ENCODE measurements at places on chromosomes 4 and X. TPM values are rescaled to one million over a fixed set of nuclear protein-coding genes. Genes with fewer than 3 reads are reported as not detected.

IL13RA1 gene
- polyA plus RNA-seq, result 28.9 TPM

UGT2A1 gene
- not detected for polyA plus RNA-seq

ITIH6 gene
- not detected for polyA plus RNA-seq

CTAG1A gene
- polyA plus RNA-seq, result not detected

UGT2B17 gene
- not detected for polyA plus RNA-seq

UCP1 gene
- polyA plus RNA-seq, result not detected

FGG gene
- not detected for polyA plus RNA-seq

NUDT11 gene
- polyA plus RNA-seq, result not detected

TMSB15B gene
- 17.8 TPM for polyA plus RNA-seq

VEGFD gene
- polyA plus RNA-seq, result not detected

GLRA2 gene
- not detected for polyA plus RNA-seq

CT47B1 gene
- polyA plus RNA-seq, result not detected

PAGE1 gene
- not detected for polyA plus RNA-seq

NLGN4X gene
- 0.23 TPM for polyA plus RNA-seq

HHIP gene
- not detected for polyA plus RNA-seq

EGFL6 gene
- polyA plus RNA-seq, result not detected

UGT2B15 gene
- 1.1 TPM for polyA plus RNA-seq

IL2 gene
- polyA plus RNA-seq, result not detected

IL15 gene
- 9.9 TPM for polyA plus RNA-seq

HELT gene
- not detected for polyA plus RNA-seq

SLC10A7 gene
- polyA plus RNA-seq, result 5.5 TPM

PRRG3 gene
- not detected for polyA plus RNA-seq

PAGE3 gene
- polyA plus RNA-seq, result not detected

PQBP1 gene
- polyA plus RNA-seq, result 56.8 TPM

HPGD gene
- polyA plus RNA-seq, result not detected

TNIP3 gene
- polyA plus RNA-seq, result not detected

TEX13D gene
- polyA plus RNA-seq, result not detected

MAGEB10 gene
- not detected for polyA plus RNA-seq

All from naive B cell (primary cell).